ENCODE measurements at places on chromosomes 12 and 14.

DNA sequence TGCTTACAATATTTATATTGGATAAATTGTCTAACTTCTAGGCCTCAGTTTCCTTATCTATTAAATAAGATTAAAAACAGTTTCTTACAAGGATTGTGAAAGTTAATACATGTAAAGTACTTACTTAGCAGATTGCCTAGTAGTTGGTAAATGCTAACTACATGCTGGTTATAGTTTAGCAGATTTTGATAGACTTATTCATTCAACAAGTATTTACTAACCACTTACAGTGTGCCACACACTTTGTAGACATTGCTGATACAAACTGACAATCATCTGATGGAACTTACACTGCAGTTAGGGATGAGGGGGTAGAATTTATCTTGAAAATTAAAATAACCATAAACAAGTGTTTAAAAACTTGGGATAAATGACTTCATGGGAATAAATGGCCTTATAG lies 50.4 kb downstream of the ARID2 start:
- no peak for DNase-seq

GRCh38 chr12:75739912-75740311 lies 228.5 kb upstream of the KRR1 start:
- no peak for DNase-seq

DNA sequence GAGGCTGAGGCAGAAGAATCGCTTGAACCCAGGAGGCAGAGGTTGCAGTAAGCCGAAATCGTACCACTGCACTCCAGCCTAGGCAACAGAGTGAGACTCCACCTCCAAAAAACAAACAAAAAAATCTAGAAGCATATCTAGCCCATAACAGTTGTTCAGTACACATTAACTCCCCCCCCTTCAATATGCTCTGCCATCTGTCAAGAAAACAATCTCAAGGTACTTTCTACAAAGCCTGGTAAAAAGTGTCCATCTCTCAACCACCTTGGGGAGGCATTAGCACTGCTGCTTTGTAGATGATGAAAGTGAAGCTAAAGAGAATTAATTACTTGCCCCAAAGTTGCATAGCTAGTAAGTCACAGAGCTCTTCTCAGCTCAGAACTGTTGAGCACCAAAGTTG lies 24.9 kb downstream of the LGALS3 start:
- DNase-seq = no peak

DNA sequence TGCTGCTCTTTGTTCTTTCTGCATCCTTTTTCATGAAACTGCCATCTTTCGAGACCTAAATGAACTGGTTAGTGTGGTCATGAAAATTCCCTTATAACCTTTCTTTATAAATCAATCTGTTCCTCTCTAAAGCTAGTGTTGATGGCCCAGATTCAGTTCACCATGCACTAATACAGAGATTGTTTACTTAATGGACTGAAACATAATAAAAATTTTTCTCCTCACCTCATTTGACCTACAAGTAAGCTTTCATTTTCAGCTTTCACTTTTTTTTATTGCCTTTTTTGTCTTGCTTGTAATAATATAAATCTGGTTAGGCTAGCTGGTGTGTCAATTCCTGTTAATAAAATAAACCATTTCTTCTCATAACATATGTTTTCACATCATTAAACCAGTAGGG lies 183.8 kb downstream of the CCDC59 start:
- DNase-seq = no peak

DNA sequence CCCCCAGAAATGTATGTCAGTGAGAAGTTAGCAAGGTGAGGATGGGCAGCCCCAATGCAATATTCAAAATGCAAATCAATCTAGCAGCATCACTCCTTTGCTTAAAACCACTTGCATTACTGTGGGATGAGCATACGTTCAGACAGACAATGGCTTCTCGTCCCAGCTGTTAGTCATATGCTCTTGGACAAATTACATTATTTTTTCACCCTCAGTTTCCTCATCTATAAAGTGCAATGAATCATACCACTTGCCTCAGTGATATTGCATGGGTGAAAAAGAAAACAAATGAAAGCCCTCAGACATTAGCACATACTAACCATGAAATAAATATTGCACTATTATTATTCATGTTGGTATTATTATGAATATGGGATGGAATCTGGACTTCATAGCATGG lies 132.3 kb downstream of the C12orf75 start:
- no peak for DNase-seq

- DNase-seq = no peak
These were observed 195.6 kb upstream of the SSTR1 start for GRCh38 chr14:38012056-38012455.

DNA sequence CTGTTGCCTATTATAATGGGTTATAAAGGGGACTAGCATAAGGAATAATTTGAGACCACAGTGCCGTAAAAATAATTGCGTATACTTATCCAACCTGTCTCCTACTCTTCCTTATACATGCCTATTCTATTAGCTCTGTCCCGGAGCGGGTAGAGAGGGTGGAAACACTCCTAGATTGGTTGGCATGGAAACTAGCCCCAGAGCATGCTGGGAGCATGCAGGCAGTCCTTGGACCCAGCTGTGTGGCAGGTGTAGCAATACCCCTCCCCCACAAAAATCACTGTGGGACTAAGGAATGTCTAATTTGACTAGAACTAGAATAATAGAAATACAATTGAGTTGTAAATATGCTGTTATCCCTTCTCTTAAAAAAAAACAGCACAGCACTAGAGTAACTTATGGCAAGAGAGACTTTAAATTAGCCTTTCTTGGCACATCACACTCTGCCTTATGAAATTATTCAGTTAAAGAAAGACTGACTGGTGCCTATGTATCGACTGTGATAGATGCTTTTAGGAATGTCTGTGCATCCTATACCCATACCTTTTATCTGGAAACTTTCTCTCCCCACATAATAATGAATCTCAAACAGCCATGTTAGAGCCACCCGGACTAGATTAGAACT lies 244.0 kb upstream of the DAAM1 start:
- no peak for DNase-seq

GRCh38 chr14:103155010-103155409 lies 31.7 kb downstream of the TNFAIP2 start:
- DNase-seq = peak; percentile 65

DNA sequence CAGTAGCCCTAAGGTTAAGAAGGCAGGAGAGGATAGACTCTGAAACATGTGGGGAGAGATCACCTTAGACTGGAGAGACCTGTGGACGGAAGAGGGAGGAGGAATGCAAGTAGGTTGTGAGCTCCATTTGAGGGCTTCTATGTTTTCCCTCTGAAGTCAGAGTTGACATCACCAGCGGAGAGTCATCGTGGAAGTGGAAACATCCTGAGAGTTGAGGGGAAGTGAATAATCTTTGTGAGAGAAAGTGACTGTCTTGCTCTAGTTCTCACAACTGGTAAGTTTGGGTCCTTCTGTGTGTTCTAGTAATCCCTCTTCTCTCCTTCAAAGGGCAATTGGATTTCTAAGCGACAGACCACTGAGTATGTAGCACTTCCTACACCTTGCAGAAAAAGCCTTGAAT lies 103.6 kb upstream of the CCND2 start:
- DNase-seq = peak; percentile 71

DNA sequence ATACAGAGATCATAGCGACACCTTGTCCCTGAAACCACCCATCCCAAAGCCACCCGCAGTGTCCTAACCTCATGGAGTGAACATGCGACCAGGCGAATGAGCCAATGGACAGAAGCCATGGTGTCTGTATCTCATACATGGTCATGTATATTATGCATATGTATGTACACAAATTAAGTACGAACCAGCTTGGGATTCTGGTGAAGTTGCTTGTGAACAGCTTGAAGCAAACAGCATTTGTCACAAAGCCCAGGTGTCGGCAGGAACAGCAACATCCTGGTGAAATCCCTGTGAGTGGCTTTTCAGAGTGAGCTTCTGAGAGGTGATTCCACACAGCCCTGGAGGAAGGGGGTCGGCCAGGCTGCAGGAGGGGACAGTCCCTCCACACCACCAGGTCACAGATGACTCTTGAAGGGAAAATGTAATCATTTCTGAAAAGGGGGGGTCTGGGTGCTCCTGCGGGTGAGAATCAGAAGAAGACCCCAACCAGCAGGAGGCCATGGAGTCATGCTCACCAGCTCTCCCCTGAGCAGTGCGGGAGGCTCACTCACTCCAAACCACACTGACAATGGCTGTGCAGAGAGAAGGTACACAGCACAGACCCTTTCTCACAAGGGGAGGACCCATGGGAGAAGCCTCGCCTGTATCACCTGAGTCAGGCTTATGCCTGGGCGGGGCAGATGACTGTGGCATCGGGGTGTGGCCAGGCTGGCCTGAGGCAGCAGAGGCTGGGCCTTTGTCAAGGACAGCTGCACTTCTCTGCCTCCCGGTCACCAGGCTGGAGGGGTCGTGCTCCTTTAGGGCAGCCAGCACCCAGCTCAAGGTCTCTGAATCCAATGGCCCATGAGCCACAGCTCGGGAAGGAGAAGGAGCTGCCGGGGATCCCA lies 14.3 kb downstream of the CHGA start:
- no peak for DNase-seq

DNA sequence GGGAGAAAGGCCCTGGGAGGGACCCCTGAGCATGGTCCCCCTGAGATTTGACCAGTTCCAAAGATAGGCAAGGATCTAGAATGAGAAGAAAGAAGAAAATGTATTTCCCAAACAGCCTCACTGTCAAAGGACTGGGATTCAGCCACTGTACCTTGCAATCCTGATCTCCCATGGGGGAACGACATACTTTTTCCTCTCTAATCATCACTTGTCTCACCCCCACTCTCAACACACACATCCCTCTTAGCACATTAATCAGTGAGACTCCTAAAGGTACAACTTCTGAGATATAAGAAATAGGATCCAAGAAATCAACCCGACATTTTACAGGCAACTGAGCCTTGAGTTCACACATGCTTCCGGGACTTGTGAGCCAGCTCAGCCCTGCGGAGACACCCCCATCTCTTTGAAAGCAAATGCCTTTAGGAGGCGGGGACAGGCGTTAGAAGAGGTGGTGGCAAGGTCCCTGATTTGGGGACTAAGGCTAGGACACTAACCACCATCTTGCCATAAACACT lies 1.4 kb downstream of the MAP3K9 start:
- DNase-seq = no peak

DNA sequence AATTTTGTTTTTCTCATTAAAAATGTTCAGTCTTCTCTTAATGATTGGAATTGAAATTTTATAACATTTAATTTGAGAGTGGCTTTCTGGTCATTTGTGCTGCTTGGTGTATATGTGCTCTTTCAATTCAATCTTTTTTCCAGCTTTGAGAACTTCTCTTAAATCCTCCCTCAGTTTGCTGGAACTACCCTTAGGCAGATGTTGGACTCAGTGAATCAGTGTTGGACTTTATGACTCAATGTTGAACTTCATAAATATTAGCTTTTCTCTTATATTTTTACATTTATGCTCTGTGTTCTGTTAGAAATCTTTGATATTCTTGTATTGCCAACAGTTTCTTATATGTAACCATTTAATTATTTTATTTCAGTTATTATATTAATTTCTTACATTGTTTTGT lies 935.5 kb upstream of the FBXO33 start:
- DNase-seq = no peak

GRCh38 chr14:77909911-77910310 lies 110.0 kb downstream of the ADCK1 start:
- no peak for DNase-seq
